ENCODE measurements at places on chromosomes 2 and 18.

DNA sequence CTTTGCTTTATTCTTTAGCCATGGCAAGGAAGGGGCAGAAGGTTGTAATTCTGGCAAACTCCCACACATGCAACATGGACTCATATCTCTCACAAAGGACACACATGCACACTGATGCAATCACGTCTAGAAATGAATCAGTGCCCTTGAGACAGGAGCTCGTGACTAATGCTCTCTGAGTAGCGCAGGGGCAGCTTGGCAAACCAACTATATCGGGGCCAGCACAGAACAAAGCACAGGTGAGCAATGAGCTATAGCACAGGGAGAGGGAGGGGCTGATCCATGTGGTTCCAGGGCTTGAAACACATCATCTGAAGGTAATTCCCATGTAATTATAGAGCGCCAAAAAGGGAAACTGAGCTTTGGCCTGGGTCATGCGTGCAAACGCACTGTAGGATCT, 165.2 kb upstream of the KLF7 start:
- DNase-seq = peak; percentile 57

GRCh38 chr2:188607501-188607900, 315.8 kb downstream of the GULP1 start:
- DNase-seq = no peak

- DNase-seq = no peak
These were observed 593.3 kb upstream of the FANCL start for GRCh38 chr2:58834404-58834803.

DNA sequence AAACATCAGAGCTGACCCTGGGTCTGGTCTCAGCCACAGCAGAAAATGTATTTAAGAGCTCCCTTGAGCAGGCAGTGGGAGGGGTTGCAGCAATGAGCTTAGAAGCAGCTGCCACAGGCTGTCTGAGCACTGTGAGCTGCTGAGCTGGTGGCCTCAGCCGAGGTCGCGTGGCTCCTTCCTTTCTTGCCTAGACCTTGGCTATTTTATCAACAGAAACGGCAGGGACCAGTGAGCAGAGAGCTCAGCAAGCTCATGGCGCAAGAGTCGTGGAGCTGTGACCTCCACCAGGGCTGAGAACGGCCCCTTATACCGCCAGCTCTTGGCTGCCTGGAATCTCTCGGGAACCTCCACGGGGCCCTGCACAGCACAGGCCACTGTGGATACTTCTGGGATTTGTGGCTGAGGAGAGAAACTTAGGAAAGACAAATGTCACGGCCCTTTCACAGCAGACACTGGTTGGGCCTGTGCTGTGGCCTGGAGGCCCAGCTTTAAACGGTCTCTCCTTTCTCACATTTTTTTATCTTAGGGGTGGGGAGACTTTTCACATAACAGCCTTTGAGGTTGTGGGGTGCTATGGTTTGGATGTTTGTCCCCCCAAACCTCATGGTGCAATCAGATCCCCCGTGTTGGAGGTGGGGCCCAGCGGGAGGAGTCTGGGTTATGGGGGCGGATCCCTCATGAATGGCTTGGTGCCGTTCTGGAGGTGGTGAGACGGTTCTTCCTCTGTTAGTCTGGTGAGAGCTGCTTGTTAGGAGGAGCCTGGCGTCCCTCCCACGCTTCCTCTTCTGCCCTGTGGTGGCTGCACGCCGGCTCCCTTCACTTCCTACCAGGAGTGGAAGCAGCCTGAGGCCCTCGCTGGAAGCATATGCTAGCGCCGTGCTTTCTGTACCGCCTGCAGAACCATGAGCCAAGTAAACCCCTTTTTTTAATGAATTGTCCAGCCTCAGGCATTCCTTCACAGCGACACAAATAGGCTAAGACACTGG, 1.7 kb downstream of the ALLC start:
- no peak for DNase-seq

- no peak for DNase-seq
These were observed 137.4 kb downstream of the INHBB start for GRCh38 chr2:120483355-120483754.

GRCh38 chr2:39593439-39594393, 72.0 kb upstream of the TMEM178A start:
- DNase-seq = no peak

- no peak for DNase-seq
These were observed 351.8 kb upstream of the GYPC start for GRCh38 chr2:126304154-126304553.

- no peak for DNase-seq
These were observed 416.8 kb downstream of the FIGN start for GRCh38 chr2:163319006-163319405.

DNA sequence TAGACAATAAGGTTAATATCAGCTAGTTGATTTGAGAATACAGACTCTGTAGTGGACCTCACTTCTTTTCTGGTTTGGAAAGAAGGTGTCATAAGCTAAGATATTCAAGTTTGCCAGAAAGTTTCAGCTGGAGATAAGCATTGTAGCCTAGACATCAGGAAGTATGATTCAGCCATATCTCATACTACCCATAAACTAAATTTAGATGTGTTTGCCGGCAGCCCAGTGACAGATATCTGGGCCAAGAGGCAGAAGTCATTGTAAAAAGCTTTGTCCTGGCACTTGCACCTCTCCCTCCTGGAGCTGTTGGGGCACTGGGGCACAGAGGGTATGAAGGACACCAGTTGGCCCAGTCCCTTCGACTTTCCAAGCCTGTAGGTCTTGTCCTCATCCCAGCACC, 128.0 kb downstream of the EPHA4 start:
- DNase-seq = no peak

DNA sequence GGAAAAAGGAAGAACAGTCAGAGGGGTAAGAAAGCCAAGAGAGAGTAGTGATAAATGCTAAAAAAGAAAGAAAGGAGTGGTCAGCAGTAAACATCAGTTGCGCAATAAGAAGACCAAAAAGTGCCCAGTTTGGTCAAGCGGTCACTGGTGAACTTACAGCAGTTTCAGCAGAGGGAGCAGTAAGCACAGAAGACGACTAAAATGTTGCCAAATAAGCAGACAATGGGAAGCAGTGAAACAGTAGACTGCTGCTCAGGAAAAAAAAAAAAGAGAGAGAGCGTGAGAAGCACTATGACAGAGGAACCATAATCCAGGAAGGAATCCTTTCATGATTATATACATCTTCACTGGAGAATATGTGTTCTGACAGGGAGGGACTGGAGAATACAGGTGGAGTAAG, 45.8 kb downstream of the DNAJC10 start:
- DNase-seq = no peak

DNA sequence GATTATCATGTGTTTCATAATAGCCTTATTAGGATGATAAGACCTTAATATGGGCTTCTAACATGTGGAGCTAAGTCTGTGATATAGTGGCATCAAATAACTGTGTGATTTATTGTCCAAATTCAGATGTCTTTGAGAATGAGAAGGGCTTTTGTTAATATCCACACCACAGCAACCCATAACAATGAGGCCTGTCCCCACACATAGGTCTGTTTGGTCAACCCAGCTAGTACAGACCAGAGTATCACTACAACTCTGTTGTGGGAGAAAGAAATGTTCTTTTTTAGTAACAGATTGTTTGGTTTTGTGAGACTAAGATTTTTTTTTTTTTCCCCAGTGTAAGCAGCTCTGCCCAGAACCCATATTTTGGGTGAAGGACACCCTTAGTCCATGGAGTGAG, 439.2 kb downstream of the PIK3C3 start:
- DNase-seq = no peak

DNA sequence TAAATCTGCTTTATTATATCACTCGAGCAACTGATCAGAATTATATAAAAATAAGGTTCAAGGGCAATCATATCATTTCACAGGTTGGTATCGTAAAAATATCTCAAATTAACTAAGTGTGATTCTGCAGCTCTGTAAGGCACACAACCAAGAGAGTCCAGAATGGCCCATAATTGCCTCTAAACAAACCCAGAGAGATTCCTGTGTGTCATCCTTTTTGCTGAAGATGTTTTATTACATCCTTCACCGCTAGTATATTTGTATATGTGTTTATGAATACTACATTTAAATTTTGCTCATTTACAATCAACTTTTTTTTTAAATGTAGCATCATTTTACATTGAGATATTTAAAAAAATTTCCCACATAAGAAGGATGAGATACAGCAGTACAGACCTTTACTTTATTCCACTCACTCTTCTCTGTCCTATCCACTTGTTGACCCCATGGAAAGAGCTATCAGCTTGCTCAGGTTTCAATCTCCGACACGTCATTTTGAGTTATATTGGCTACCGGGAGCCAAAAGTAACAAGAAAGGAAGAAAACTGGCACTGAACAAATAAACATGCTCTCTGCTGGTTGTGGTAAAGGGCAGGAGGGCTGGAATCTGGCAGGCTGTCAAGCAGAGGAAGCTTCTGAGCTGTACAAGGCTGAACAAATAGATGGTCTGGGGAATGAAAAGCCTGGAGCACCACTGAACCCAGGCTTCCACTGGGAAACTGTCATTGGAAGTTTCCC, 23.1 kb downstream of the PLA2R1 start:
- DNase-seq = no peak

- DNase-seq = no peak
These were observed 15.6 kb downstream of the FZD7 start for GRCh38 chr2:202049092-202049728.

GRCh38 chr2:238875471-238876231, 27.8 kb downstream of the TWIST2 start:
- no peak for DNase-seq

GRCh38 chr18:35577045-35577848, 4.3 kb upstream of the GALNT1 start:
- DNase-seq = no peak

- DNase-seq = no peak
These were observed 96.4 kb upstream of the DDX18 start for GRCh38 chr2:117718048-117718447.

DNA sequence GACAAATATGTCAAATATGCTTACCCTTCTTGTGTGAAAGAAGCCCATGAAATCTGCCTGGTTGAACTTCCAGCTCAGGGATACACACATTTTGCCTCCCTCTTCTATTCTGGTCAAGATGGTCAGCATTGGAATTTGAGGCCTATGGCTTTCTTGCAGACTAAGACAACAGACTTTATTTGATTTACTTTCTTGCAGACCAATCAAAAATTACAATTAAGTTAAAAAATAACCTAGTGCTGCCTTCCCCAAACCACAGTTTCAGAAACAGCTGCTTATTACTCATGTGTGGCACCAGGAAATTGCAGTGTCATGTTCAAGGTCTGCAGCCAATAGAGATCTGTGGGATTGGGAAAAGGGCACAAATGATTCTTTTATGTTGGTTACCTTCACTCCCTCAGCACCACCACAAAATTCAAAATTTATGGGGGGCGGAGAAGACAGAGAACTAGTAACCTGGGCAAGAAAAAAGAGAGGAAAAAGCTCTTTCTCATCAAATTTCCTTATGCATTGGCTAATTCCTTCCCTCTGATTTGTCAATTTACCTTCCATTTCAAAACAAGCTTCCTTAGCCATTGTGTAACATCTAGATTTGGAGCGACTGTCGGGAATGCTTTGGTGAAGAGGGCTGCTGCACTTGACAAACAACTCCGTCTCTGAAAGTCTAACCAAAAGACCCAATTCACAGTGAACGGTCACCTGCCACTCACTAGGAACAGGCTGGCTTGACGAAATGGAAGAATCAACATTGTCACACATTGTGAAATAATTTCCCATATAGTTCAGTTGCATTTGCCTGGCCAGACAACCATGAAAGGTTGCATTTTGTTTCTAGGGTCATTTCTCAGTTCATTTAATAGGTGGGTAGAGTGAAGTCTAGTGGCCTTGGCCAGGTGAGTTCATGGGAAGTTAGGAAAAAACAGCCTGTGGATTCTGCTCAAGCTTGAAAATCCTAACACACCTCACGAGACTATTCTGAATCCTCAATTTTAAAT, 100.4 kb upstream of the FZD5 start:
- DNase-seq = no peak

GRCh38 chr18:70216788-70217187, 11.3 kb upstream of the RTTN start:
- DNase-seq = no peak

DNA sequence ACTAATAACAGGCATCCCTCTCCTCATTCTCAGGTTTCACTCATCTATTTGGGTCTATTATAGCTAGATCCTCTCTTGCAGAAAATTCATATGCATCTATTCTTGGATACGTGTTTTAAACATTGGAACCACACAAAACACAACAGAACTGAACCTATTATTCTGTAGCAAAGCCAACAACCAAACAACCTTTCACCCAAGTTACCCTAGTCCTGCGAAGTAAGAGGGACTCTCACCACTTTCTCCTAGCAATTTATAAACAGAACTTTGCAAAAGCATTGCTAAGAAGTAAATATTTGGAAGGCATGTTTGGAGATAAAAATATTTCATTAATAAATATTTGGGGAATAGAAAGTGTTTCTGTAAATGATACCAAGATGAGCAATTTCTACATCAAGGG, 20.4 kb upstream of the SH3BP4 start:
- DNase-seq = no peak

DNA sequence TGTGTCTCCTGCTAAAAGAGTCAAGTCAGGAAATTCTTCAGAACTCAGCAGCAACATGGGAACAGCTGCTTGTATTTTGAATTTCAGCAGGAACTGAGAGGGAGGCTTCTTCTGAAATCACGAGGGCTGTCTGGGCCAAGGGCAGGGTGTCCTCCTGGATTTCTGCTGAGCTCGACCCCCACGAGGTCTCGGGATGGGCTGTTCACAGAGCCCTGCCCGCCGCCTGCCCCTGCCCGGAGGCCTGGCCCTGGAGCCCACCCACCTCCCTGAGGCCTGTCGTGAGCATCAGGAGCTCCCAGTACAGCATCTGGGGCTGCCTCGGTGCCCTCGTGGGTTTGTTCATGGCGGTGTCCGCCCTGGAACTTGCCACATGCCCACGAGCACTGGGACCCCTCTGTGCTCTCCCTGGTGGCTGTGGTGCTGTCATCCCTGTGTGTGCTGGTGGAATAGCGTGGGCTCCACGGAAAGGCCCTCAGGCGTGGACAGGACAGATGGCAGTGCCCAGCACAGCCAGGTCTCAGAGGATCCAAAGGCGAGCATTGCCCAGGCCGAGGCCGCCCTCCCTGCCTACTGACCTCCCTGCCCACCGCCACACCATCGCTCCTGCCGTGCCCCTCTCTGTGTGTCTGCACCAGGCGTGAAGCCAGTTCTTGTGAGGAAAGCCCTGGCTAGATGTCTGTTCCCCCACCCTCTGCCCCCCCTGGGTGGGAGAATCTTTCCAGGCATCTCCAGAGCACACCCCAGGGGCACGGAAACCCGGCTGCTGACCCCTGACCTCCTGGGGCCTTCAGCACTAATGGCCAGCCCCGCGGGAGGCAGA, 25.9 kb downstream of the RAMP1 start:
- no peak for DNase-seq

- DNase-seq = no peak
These were observed 113.5 kb downstream of the EFEMP1 start for GRCh38 chr2:55809875-55810621.
